ENCODE measurements at places on chromosomes 16 and 17.

- no peak for DNase-seq
These were observed 1.2 kb downstream of the FOXF1 start for GRCh38 chr16:86511317-86512161.

DNA sequence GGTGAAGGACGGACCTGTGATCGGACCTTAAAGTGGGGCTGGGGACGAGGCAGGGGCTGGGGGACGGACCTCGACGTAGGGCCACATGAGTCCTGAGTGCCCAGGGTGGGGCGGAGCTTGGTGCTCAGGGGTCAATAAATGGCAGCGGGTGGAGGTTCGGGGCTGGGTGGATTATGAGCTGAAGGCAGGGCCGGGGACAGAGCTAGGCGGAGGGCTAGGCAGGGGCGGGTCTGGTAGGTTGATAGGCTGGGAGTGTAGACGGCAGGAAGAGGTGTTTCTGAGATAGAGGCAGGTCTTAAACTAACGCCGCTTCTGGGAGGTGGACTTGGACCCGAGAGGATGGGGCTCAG, 733 bp downstream of the CHRNB1 start:
- DNase-seq, result no peak

DNA sequence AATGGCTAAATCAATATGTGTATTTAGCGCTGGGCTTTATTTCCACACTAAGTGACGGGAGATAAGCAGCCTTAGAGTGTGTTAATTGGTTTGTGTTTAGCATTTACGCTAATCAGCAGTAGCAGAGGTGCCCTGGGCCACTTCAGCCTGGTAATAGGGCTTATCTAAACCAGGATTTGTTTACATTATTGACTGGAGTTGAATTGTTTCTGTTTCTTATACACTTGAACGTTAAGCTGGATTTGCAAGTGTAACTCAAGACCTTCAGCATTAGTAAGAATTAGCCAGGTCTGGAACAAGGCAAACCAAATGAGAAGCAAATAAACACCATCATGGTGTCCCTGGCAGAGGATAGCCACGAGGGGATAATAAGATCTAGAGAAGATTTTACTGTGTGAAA, 313.6 kb downstream of the HS3ST4 start:
- no peak for DNase-seq

- DNase-seq, result no peak
These were observed 386 bp downstream of the CIAO3 start for GRCh38 chr16:740459-740763.

GRCh38 chr17:57403236-57403635, 146.9 kb downstream of the MSI2 start:
- no peak for DNase-seq

DNA sequence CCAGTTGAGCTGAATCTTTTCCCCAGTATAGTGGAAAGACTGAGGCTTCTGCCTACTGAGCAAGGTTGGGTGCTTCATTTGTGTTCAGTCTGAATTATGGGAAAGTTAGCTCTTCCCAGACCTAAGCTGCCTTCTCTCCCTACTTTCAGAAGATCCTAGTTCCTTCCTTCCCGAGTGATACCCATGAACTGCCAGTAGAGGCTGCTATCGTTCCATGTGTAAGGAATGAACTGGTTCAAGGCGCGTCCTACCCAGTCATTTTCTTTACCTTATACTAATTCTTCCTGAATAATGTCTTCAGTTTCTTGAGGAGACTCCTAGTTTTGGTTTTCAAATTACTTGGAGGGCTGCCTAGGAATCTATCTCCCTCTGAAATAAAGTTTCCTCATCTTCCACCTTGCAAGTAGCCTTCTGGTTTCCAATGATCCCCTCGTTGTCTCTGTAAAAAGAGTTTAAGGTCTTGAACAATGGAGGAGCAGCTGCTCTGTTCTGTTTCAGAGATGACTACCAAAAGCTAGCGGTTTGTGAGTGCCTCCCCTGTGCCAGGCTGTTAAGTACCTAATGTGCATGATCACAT, 934 bp upstream of the AOC2 start:
- DNase-seq, result no peak
